ENCODE measurements at places on chromosomes 3 and 15. TPM values are rescaled to one million over a fixed set of nuclear protein-coding genes. Genes with fewer than 3 reads are reported as not detected.

DNA sequence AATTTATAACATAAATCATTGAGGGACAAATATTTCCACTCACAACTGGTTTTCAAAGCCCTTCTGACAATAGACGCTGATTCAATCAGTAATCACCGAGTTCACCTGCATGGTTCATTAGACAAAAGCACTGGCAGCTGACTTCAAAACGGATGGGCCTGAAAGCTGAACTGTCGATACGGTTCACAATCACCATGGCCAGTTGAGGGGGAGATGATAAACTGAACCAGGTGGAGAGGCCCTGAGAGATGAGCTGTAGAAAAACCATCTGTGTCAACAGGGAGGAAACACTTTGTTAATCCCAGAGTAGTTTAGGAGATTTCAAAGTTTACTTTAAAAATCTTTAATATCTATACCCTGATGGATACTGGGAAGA, 75.0 kb downstream of the PEX5L start:
- no peak for DNase-seq

GRCh38 chr3:3753416-3753815, 45.8 kb upstream of the LRRN1 start:
- no peak for DNase-seq

DNA sequence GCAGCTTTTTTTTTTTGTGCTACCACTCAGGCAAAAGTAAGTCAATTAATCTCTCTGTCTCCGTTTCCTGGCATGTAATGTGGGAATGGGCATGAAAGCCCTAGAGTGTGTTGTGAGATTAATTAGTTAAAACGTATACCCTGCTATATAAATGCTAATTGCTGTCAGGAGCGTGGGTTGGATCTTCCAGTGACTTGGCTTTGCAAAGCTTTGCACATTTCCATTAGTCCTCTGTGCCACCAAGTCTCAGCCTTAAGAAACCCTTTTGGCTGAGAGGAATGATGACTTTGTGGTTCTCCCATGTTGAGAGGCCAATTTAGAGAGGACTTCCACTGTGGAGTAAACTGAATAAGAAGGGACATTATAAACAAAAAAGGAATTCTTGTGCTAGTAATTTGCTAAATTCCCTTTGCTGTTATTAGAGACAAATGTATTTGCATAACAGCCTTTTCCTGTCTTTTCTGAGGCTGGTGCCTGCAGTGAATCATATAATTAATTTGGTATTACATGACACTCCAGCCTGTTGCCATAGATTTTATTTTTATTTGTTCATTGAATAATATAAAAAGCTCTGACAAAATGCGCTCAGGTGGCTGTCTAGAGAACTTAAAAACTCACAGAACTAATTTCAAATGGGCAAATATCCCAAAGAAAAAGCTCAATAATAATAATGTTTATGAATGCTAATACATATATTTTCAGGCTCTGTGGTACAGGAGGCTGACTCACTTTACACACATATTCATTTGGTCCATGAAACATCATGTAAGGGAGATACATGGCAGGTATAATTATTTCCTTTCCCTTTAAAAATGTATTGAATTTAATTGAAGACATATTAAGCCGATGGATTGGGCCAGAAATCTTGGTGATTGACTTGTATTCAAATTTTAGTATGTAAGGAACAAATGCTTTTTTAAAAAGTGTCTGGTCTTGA, 82.7 kb downstream of the IL1RAP start:
- DNase-seq, result no peak

GRCh38 chr15:80744415-80744814, 34.8 kb upstream of the CEMIP start:
- DNase-seq, result no peak

DNA sequence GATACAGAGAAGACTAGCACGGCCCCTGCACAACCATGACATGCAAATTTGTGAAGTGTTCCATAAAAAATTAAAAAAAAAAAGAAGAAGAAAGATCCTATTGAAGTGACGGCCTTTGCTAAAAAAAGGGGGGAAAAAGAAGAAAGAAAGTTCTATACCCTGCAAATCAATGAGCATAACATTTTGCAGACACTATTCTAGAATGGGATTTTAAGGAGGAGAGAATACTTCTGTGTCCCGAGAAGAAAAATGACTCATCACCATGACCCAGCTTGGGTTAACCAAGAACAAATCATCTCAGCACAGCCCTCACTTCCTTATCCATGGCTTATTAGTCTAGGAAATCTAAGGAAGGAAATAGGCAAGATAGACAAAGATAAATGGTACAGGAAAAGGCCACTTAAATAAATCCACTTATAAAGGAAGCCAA, 7.4 kb upstream of the SH3BP5 start:
- DNase-seq, result no peak

DNA sequence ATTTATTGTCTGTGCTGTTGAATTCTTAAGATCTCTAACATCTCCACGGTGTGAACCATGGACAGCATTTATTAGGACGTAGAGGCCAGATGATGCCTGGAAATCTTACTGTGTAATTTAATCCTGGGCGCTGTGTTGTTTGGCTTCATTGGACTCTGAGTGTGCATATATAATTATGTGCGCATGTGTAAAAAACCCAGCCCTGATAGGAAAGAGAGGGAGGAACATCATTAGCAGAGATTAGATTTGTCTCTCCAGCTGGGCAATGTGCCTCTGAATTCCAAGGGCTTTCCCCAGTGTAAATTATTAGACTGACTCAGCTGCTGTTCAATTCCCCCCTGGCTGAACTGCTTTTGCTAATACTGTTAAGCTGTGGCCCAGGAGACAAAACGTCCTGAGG, 39.6 kb downstream of the MAP3K13 start:
- DNase-seq, result no peak

DNA sequence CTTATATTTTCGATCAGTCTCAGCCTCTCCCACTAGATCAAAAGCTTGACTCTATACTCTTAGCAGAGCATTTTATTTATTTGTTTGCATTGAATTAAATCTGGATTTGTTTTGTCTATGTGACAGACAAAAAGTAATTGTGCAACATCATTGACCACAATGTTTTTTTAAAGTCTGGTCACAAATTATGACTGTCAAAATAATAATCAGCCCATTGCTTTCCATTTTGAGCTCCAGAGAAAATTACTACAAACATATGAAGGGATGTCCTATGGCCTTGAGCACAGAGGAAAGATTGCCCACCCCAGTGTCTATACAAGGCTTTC, 82.3 kb downstream of the FSIP1 start:
- no peak for DNase-seq

- DNase-seq, result no peak
Measured at GRCh38 chr3:124333931-124334640, 342.2 kb upstream of the ROPN1 start.

DNA sequence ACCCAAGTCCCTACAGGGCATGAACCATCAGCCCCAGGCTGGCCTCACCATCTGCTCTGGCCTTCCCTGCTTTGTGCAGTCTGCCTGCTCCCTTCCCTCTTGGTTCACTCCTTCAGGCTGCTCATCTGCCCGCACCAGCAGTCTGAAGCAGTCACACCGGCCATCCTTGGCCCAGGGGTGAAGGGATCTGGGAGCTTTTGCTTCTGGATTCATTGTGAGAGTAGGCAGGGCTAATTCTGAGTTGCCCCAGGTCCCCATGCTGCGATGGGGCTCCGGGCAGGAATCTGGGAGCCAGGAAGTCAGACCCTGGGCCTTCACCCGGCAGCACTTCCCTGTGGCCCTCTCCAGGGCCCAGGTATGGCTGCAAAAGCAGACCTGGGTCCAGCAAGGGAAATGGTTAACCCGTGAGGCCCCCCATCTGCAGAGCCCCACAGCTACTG, 99.7 kb downstream of the VGLL4 start:
- DNase-seq, result no peak

DNA sequence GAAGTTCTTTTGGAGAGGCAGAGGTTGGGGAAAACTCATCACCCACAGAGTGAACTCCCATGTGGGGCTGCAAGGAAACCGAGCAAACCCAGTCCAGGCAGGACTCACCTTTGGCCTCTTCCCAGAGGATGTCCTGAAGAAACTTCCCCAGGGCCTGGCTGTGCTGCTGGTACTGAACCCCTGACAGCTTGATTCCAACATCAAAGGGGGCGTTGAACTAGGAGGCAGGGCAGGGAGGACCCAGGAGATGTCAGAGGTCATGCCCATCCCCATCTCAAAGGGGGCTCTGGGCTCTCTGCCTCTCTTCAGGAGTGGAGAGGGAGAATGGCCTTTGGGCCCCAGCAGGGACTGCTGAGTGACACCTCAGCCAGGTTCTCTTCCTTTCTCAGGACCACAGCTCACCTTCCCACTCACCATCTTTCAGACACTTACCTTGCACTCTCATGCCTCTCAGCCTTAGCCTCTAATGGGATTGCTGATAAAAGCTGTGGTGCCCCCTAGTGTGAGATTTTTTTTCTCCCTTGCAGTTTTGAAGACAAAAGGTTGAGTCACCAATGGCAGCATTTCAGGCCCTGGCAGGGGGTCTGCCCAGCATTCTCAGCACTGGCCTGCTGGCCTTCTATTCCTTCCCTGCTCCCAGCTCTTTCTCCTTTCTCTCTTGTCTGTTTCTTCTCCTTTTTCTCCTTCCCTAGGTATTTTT, 6.0 kb downstream of the GHRL start:
- peak; percentile 53 for DNase-seq

DNA sequence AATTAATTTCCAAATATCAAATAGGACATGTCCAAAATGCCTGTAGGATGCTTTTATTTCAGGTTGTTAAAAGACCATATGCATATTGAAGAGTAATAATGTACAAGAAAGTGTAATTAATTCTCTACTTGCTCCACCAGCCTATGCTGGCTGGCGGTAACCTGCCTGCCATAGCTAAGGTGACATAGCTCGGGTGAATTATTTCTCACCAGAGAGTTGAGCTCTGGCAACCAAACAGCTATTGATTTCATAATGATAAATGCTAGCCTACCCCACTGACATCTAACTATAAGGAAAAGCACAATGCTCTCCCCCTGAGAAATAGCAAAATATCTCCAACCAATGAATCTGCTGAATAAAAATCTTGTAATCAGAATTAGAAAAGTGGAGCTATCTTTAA, 48.9 kb downstream of the GADL1 start:
- no peak for DNase-seq

- peak; percentile 27 for DNase-seq
Measured at GRCh38 chr15:67186688-67187087, 67.8 kb downstream of the AAGAB start.

DNA sequence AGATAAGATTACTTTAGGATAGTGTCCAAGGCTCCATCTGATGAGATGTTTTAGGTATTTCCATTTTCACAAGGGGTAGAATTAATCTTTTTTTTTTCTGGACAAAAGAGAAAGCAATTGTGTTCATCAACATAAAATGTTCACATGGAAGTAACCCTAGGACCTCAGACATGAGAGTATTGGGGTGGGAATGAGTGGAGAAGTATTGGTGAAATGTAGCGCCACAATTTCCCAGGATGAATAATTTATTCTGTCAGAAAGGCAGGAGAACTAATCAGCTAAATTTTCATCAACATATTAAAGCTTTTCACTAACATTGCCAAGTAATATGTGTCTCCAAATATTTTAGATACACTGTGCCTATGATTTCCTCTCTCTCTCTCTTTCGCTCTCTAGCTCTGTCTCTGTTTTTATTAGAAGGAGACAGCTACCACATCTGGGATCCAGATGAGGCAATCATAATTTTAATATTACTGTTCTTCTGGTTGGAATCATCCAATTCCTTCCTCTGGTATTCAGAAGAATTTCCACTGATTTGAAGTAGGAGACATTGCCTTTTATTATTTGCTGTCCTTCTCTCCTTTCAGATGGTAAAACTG, 21.6 kb upstream of the ZNF280D start:
- DNase-seq, result no peak

DNA sequence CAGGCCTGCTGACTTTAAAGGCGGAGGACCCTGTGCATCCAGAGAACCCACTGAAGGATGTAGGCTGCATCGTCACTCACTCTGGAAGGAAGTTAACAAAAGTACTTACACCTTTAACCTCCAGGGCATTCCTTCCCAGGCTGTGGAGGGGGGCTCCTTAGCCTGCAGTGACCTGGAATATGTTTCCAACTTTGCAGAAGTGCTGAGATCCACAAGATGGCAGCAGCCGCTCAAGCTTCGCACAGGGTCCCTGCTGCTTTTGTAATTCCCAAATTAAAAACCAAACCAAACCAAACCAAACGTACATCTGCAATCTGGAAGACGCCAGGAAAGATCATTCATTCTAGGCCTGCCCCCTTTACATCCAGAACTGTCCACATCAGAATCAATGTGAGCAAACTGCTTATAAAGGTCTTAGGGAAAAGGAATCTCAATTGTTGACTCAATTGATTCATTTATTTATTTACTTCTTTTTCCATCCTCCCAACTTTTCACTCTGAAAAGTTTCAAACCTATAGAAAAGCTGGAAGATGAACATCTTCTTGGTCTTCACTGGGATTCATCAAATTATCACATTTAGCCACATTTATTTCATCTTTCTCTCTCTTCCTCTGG, 70.5 kb upstream of the KLHL25 start:
- peak; percentile 46 for DNase-seq

- DNase-seq, result no peak
Measured at GRCh38 chr15:60130821-60131220, 126.7 kb downstream of the FOXB1 start.

DNA sequence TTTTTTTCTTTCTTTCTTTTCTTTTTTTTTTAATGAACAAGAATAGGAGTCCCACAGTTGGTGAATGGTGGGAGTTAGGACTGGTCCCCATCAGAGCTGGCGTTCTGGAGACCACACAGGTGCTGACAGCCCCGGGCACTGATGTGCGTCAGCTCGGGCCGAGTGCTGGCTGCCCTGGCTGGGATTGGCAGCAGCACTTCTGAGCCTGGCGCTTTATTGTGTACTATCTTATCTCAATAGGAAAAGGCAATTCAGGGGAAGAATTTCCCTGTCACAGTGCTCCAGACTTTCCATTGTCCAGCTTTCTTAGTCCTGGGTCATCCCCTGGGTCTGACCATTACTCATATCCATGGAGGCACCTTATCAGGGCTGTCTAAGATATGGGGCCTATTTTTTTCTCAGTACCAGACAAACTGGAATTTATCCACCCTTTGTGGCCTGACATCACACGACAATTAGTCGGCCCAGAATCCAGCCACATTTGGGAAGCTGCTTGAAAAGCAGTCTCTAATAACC, 54.1 kb downstream of the TMEM44 start:
- DNase-seq, result no peak

DNA sequence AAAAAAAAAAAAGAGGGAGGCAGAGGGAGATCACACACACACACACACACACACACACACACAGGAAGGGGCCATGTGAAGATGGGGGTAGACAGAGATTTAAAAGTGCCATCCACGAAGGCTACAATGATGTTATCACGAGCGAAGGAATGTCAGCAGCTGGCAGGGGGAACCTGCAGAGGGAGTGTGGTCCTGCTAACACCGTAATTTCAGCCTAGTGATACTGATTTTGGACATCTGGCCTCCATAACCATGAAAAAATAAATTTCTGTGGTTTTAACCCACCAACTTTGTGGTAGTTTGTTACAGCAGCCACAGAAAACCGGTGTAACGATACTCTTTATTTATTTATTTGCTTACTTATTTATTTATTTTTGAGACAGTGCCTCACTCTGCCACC, 76.0 kb downstream of the TMCO5A start:
- no peak for DNase-seq

- no peak for DNase-seq
Measured at GRCh38 chr3:64460877-64461276, 226.9 kb downstream of the ADAMTS9 start.

- peak; percentile 76 for DNase-seq
Measured at GRCh38 chr3:57949785-57950615, 58.2 kb upstream of the FLNB start.

Gene ADAMTS17
- total RNA-seq, result not detected

Gene SNX33
- 15.1 TPM for total RNA-seq

Gene NLGN1
- total RNA-seq, result 10.3 TPM

Gene SPATA12
- total RNA-seq, result not detected

Gene GOLGA6D
- total RNA-seq, result not detected

Gene CDHR4
- total RNA-seq, result not detected

Gene STRA6
- not detected for total RNA-seq

Gene CD200
- total RNA-seq, result 21.0 TPM

Gene GOLGA8S
- total RNA-seq, result 0.35 TPM

Gene OCA2
- 4.6 TPM for total RNA-seq

All from uterus (tissue), 4 donors.